ENCODE measurements at places on chromosomes 3 and 15.

DNA sequence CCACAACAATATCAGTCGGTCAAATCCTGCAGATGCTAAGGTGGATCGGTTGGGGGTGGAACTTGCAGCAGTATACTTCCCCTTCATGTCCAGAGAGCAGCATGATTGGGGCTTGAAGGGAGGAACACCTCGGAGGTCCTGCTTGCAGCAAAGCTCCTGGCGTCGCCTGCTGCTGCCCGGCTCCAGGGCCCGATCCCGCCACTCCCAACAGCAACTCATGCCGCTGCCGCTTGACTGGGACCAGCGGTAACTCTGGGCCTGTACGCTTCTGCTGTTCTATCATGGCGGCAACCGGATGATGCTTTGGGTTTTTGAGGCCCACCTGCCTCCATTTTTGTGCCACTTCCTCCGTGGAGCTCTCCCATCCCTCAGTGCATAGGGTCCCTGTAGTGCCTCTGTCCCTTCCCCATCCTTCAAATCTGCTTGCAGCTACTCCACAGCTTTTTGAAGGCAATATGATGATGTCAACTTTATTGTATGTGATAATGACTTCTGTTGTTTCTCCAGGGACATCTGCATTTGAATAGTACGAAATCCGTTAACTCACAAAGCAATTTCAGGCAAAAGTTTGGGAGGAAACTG, 56.3 kb downstream of the KCNAB1 start:
- H3K4me3 ChIP-seq = no peak overlapping the region
- H3K4me1 ChIP-seq = no peaks in the 10 kb centered on the region
- peaks cover 4% of the 10 kb centered on the region for H3K27me3 ChIP-seq
- H3K27ac ChIP-seq = no peak overlapping the region
- no peaks in the 10 kb centered on the region for H3K36me3 ChIP-seq
- DNase-seq = no peak

DNA sequence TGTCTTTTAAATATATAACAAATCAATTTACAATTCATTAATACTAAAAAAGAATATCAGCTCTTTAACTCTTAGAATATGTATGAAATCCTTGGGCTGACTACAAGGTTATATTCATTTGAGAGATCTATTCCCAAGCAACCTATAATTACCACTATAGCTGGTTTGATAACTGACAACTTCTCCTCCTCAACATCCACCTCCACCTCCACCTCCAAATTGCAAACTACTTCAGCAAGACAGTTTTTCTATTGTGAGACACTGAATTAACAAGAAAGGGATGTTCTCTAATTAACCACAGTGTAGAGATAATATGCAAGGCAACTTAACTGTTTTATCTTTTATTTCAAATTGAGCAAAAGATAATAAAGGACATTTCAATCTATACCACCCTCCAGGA, 284.8 kb upstream of the ARL6 start:
- H3K27ac ChIP-seq = no peak overlapping the region
- DNase-seq = no peak
- H3K27me3 ChIP-seq = no peaks in the 10 kb centered on the region
- H3K4me1 ChIP-seq = no peaks in the 10 kb centered on the region

DNA sequence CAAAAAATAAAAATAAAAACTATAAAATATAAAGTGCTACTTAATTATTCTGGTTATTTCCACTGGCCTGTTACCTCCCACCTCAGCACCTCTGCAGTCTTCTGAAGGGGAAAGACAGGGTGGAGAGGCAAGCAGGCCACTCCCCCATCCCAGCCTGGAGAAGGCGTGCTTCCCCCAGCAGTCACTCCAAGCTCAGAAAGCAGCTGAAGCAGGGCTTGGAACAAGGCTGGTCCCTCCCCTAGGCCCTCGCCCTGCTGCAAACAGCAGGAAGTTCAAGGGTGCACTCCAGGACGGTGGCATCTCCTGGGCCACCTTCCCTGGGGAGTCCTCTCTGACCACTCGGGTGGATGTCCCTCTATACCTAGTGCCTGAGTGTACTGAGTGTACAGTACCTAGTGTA, 21.4 kb downstream of the CACNA2D2 start:
- no peaks in the 10 kb centered on the region for H3K27me3 ChIP-seq
- H3K4me1 ChIP-seq = peaks cover 27% of the 10 kb centered on the region
- no peak overlapping the region for H3K4me3 ChIP-seq
- no peak overlapping the region for H3K27ac ChIP-seq

GRCh38 chr15:70060214-70060992, 37.3 kb downstream of the TLE3 start:
- H3K27me3 ChIP-seq = no peaks in the 10 kb centered on the region
- H3K4me1 ChIP-seq = no peaks in the 10 kb centered on the region
- peaks cover 36% of the 10 kb centered on the region for H3K36me3 ChIP-seq
- DNase-seq = no peak
- H3K27ac ChIP-seq = no peak overlapping the region

DNA sequence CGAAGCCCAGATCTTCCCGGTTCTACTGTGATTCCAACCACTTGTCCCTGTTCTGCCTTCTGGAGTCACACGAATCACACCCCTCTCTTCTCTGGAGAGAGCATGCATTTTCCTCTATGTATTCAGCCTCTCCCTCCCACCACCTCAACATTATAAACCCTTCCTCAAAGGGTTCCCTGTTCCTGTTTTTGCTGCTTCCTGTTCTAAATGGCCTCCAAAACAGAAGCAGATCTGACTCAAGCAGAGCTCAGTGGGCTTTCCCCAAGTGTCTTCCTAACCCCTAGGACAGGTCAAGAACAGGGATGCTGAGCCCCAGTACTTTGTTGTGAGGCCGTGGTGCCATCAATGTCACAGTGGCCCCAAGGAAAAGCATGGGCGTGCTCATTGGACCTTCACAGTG, 75.7 kb upstream of the ARNT2 start:
- H3K27ac ChIP-seq = no peak overlapping the region
- H3K27me3 ChIP-seq = peaks cover 6% of the 10 kb centered on the region
- H3K4me3 ChIP-seq = no peak overlapping the region

GRCh38 chr3:186980989-186981388, 50.7 kb downstream of the ST6GAL1 start:
- peaks cover 30% of the 10 kb centered on the region for H3K36me3 ChIP-seq
- DNase-seq = no peak
- no peak overlapping the region for H3K27ac ChIP-seq
- no peaks in the 10 kb centered on the region for H3K27me3 ChIP-seq

- H3K36me3 ChIP-seq = peaks cover 16% of the 10 kb centered on the region
- H3K27me3 ChIP-seq = no peaks in the 10 kb centered on the region
- no peak for DNase-seq
Measured at GRCh38 chr15:81323559-81323943, 390 bp downstream of the STARD5 start.

DNA sequence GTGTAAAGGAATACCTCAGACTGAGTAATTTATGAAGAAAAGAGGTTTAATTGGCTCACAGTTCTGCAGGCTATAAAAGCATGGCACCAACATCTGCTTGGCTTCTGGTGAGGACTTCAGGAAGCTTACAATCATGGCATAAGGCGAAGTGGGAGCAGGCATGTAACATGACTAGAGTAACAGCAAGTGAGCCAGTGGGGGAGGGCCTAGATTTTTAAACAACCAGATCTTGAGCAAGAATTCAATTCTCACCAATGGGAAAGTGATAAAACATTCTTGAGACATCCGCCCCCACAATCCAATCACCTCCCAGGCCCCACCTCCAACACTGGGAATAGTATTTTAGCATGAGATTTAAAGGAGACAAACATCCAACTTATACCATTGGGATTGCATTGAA, 44.2 kb upstream of the BCL2A1 start:
- H3K4me1 ChIP-seq = no peaks in the 10 kb centered on the region
- no peak for DNase-seq
- no peak overlapping the region for H3K4me3 ChIP-seq
- no peaks in the 10 kb centered on the region for H3K36me3 ChIP-seq
- no peaks in the 10 kb centered on the region for H3K27me3 ChIP-seq
- H3K27ac ChIP-seq = no peak overlapping the region

DNA sequence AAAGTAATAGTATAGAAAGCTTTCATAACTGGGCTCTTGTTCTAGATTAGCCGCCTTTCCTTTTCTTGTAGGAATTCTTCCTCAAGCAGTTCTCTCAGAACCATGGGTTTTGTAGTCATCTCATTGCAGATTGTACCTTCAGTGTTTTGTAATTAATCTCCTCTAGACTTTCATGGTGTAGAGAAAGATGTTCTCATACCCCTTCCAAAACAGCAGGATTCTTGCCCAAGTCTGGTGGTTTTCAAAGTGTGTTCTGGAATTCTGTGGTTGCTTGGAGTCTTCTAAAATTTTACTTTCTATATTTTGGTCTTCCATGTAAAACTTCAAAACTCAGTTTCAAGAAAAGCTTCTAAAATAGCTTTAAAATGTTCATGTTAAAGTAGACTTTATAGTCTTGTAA, 293.8 kb downstream of the PTPRG start:
- no peak overlapping the region for H3K4me3 ChIP-seq
- no peaks in the 10 kb centered on the region for H3K4me1 ChIP-seq
- H3K36me3 ChIP-seq = no peaks in the 10 kb centered on the region
- H3K27me3 ChIP-seq = peaks cover 4% of the 10 kb centered on the region

Data from activated CD8-positive, alpha-beta T cell treated with anti-CD3 and anti-CD28 coated beads for 36 hours (primary cell).